ENCODE measurements at places on chromosomes 3 and 15. TPM values are rescaled to one million over a fixed set of nuclear protein-coding genes. Genes with fewer than 3 reads are reported as not detected.

DNA sequence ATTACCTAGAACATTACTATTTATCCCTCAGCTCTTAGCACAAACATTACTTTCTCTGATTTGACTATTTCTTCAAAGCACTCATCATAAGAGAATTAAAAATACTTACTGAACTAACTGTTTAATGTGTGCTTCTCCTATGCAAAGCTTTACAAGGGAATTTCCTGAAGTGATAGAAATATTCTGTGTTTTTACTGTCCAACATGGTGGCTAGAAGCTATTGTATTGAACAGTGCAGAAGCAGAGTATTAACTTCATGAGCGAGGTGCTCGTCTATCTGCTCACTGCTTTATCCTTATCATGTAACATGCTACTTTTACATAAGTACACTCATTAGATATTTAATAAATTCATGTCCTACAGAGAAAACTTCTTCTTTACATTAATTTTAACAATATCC is 239.1 kb downstream of the ISL2 start:
- DNase-seq = no peak

GRCh38 chr3:184666442-184666841 is 45.4 kb downstream of the MAGEF1 start:
- no peak for DNase-seq

SERINC4 gene
- total RNA-seq = not detected

TOPAZ1 gene
- not detected for total RNA-seq

DNA sequence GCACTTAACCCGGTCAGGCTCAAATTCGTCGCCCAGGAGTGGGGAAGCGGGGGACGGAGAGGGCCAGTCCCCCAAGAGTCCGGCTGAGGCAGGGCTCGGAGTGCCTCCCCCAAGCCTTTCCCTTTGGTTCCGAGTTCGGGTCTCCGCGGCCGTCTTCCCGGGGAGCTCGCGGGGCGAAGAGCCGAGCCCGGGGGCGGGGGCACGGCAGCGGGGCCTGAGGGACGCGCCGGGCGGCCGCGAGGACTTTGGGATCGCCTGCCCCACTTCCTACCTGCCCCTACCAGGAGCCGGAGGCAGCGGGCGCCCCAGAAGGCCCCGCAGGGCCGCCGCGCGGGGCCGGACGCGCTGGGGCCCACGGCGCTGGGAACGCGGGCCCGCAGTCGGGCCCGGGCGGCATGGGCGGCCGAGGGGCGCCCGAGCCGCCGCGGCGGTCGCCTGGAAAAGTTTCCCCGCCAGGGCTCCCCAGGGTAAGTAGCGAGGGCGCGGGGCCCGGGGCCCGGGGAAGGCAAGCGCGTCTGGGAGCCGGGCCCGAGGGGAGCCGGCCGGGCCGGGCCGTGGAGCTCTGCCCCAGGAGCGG is 2.8 kb downstream of the FURIN start:
- DNase-seq = no peak

SPINK8 gene
- not detected for total RNA-seq

MEIS2 gene
- total RNA-seq = 4.2 TPM

GRCh38 chr3:144045766-144046165 is 74.1 kb downstream of the DIPK2A start:
- no peak for DNase-seq

GRCh38 chr3:126912027-126912422 is 70.9 kb upstream of the PLXNA1 start:
- no peak for DNase-seq

DNA sequence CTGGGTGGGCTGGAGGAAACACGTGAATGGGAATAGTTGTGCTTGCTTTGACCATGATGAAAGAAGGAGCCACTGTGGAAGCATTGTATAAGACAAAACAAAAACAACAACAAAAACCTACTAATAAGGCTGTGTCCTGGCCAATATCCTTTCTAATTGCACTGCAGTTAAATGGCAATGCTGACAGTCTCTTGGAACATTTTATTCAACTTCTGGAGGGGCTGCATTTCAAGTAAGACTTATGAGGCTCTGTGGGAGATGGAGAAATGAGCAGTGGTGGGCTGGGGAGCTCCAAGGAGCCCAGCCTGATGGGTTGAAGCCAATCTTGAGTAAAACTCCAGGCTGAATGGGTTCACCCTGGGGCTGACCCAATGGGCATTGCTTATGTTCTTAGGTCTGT is 99.8 kb upstream of the ROPN1 start:
- no peak for DNase-seq

ADGRG7 gene
- total RNA-seq = not detected

DNA sequence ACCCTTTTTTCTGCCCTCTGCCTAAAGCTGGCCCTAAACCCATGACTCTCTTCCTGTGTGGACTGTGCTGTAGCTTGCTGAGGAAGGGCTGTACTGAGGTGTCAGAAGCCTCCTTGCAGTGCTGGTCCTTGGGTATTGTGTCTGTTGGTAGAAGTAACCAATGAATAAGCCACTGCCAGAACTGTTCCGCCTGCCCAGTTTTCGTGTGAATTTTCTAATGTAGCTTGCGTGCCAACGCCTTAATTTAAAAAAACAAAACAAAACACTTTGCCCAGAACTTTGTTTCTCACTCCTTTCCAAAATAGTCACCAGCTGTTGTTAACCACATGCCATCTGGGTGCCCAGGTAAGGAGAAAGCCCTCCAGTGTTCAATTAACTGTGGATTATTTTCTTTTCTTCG is 101.9 kb downstream of the KLHL25 start:
- no peak for DNase-seq

RTP3 gene
- not detected for total RNA-seq

- DNase-seq = peak; percentile 54
Observed at GRCh38 chr3:107988460-107989175, 102.2 kb downstream of the CD47 start.

GRCh38 chr3:134161898-134162615 is 88.6 kb downstream of the RYK start:
- DNase-seq = no peak

DNA sequence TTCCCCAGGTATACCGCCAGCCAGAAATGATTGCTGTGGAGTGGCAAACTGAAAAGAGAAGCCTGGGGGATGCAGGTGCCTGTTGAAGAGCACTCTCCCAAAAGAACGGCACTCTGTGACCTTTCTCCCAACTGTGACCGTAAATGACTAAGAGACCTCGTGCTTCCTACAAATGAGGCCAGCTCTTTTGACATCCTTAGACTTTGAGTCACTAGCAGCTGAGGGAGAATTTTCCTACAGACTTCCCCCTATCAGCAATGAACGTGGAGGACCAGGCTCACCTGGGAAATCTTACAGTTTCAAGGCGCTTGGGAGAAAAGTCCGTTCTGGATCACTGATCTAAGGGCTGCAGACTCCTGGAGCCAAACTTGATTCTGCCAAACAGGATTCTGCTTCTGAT is 8.6 kb downstream of the AQP9 start:
- DNase-seq = no peak

- DNase-seq = no peak
Observed at GRCh38 chr15:69011641-69012040, 2.9 kb upstream of the NOX5 start.

Data from SJSA1 (cell line).